ENCODE measurements at places on chromosomes 5 and 9.

- DNase-seq, result no peak
These were observed 14.8 kb upstream of the NR3C1 start for GRCh38 chr5:143418140-143418866.

DNA sequence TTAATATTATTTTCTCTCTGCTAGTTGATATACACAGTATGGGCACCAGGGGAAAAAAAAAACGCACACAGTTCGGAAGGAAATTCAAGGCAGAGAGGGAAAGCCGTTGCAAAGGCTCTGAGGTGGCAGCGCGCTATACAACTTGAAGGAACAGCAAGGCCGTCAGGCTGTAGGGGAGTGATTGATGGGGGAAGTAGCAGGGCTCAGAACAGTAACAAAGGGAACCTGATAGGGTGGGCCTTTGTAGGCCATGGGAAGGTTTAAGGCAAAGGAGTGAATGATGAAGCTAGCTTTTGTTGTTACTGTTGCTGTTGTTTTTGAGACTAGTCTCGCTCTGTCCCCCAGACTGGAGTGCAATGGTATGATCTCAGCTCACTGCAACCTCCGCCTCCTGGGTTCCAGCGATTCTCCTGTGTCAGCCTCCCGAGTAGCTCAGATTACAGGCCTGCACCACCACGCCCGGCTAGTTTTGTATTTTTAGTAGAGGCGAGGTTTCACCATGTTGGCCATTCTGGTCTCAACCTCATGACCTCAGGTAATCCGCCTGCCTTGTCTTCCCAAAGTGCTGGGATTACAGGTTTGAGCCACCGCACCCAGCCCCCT lies 27.0 kb downstream of the AQP7 start:
- DNase-seq, result no peak

GRCh38 chr5:142852416-142853198 lies 82.4 kb downstream of the ARHGAP26 start:
- no peak for DNase-seq

GRCh38 chr5:166581826-166582225 lies 1709.6 kb upstream of the WWC1 start:
- DNase-seq, result no peak

DNA sequence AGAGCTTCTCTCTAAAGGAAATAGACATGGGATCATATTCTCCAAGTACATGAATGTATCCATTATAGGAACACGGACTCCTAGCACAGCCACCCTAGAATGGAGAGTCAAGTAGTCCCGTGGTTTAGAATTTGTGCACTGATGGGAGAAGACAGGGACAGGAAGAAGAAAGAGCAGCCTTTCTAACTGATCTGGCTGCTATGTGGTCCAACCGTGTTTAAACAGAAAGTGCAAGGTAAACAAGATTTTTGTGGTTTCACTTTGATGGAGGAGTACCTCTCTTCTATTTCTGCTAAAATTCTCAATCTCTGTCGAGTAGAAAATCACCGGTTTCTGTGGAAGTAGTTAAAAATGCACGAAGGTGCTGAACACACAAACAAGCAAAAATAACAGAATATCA lies 171.3 kb downstream of the ST8SIA4 start:
- no peak for DNase-seq

DNA sequence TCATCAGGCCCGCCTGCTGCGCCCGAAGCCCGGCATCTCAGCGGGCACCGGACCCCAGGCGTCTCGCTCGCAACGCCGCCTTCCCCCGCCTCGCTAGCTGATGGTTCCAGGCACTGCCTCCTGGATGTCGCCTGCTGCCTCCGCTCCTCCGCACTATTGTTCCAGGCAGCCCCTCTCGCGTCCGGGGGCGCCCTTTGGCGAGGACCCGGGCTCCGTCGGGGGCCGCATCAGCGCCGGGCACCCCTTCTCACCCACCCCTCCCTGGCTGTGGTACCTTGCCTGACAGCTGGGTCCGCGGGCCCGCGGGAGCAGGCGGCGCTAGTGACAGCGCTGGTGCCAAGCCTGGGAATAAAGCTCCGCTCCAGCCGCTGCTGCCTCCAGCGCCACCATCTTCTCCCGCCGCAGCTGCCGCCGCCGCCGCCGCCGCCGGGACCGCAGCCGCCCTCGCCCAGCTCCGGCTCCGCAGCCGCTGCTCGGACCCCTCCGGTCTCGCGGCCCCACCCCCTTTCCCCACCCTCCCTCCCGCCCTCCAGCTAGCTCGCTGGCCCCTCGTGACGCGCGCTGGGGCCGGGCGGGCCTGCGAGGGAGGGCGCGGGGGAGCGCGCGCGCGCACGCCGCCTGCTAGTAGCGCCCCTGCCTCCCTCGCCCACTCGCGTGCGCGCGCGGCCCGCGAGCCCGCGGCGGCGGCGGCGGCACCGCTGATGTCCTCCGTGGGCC lies at the start of gene APBA1:
APBA1 (minus strand) TSS at position 493 of the 717 bp plus-strand sequence.
- DNase-seq, result no peak

DNA sequence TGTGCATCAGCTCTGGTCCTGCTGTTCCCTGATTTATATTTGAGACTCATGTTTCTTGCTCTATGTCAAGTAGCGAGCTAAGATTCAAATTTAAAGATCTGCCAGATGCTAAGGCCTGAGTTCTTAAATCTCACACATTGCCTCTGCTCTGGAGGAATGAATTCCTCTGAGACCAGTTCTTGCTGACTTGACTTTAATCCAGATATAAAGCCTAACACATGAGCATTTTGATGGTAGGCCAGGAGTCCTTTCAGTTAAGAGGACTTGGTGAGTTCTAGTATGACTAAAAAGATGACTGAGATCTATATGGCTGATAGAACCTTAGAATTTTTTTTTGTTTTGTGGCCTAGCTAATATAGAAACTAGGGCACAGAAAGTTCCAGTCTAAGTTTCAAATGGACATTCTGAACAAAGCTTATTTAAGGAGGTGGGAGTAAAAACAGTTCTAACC lies 1.3 kb upstream of the INIP start:
- no peak for DNase-seq

DNA sequence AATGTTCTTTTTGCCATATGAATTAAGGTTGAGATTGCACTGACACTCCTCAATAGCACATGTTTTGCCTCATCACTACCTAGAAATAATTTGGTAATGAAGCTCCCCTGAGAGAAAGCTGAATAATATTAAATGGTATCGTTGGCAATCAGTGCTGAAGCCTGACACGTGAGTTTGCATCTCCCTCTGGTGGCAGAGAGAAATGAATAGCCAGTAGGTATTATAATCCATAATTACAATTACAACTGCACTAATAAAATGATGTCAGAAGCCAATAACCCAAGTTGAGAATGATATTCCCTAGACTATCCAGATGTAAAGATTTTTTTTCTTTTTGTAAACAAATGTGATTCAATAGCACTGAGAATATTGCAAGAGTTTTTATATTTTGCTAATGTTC lies 700.3 kb downstream of the PTPRD start:
- DNase-seq, result no peak

- DNase-seq, result no peak
These were observed 74.9 kb downstream of the LMX1B start for GRCh38 chr9:126688617-126689016.

DNA sequence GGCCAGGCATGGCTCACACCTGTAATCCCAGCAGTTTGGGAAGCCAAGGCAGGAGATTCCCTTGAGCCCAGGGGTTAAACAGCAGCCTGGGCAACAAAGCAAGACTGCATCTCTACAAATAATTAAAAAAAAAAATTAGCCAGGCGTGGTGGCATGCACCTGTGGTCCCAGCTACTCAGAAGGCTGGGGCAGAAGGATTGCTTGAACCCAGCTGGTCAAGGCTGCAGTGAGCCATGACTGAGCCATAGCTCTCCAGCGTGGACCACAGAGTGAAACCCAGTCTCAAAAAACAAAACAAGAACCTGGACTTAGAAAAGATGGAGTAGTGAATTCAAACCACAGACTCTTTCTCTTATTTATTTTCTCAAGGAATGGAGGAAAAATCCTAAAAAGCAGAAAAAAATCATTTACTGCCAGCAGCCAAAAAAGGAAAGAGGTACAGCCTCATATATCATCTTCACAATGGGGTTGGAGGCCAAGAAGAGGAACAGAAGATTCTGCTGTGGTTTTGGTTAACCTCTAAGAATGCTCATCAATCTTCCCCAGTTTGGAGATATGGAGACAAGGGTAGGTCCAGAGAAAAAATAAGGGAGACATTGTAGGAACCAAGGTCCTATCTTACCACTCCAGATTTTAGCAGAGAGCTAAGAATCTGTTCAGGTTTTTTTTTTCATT lies 40.0 kb upstream of the MYO10 start:
- DNase-seq, result no peak

DNA sequence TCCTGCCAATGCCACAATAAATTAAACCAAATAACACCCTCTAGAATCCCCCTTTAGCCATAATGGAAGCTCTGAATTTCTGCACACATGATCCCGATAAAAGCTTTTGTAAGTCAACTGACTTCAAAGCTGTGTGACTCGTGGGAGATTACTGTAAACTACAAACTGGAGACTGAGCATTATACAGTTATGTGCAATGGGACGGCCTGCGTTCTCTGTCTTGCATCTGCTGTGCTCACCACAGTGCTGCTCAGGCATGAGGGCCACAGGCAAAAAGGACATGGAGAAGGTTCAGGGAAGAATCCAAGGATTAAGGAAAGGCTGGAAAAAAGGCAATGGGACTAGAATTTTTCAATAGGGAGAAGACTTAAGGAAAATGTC lies 184.2 kb downstream of the FANCC start:
- DNase-seq, result no peak

All from stimulated activated CD4-positive, alpha-beta T cell treated with anti-CD3 and anti-CD28 coated beads, Interleukin-1b, Interleukin-23, amount 100 ng/mL, for 1 hour (primary cell).